Kidney epithelial cell (primary cell): ENCODE measurements at places on chromosomes 4 and X.

DNA sequence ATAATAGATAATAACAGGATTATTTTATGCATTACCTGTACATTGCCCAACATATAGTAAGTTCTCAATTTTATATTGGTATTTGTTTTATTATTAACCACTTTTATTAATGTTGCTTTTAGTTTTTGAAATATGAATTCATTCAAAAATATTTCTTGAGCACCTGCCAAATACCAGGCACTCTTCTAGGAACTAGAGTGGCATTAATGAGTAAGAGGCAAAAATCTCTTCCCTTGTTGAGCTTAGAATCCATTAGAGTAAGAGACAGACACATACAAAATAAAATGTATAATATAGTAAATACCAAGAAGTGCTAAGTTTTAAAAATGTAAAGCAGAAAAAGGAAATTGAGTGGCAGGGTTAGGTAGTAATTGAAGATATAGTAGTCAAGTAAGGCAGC lies 45.8 kb downstream of the TET2 start:
- no peak for DNase-seq

GRCh38 chr4:26574563-26574962 lies 9.3 kb upstream of the TBC1D19 start:
- no peak for DNase-seq

DNA sequence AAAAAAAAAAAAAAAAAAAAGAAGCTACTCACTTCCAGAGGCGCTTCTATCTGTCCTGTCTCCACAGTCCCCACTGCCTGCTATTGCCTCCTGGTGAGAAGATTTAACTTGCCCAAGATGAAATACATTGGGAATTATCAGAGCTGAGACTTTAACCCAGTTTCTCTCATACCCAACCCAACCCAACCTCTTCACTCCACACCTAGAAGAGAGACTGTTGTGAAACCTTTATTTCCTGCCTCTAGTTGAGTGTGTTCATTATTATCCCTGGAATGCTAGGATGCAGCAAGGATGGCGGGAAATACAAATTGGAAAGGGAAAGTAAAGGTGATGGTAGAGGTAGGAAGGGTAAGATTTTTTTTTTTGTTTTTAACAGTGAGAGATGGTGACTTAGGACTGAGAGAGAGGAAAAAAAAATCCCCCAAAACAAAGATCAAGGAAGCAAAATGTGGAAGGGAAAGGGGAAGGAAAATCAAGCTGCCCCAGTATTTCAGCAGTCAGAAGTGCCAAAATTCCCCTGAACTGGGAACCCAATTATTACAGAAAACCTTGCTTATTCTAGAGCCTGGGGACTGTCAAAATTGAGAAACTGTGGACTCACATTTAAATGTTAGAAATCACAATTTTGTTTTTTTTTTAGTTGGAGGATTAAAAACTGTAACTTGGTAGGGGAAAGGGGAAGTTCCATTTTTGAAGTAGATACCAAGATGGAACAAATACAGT lies 253.0 kb downstream of the PTTG2 start:
- DNase-seq, result no peak

DNA sequence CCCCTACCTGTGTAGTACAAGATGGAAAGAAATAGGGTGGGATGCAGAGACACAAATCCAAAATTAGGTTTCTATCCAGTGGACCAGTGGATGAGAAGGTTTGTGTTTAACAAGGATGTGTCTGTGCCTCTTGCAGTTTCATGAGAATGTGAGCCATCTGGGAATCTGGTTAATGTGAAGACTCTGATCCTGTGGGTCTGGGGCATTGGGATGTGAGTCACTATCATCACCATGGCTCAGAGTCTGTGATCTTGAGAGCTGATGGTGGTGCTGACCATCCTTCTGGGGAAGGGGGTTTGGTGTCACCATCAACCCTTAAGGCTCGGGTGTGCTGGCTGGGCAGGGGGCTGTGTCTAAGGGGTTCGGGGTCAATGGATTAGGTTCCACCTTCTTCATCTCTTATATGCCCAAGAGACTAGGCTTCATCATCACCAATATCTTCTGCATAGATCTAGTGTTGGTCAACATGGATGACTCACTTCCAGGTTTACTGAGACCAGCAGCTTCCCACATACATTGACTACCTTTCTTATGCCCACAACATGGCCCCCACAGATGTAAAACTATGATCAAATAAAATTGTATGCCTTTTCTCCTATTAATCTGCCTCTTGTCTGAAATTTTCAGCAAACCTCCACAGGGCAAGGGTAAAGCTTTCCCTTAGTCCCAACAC lies 65.7 kb upstream of the MID1 start:
- DNase-seq, result no peak

GRCh38 chr4:879729-880077 lies 52.4 kb downstream of the GAK start:
- DNase-seq, result no peak

DNA sequence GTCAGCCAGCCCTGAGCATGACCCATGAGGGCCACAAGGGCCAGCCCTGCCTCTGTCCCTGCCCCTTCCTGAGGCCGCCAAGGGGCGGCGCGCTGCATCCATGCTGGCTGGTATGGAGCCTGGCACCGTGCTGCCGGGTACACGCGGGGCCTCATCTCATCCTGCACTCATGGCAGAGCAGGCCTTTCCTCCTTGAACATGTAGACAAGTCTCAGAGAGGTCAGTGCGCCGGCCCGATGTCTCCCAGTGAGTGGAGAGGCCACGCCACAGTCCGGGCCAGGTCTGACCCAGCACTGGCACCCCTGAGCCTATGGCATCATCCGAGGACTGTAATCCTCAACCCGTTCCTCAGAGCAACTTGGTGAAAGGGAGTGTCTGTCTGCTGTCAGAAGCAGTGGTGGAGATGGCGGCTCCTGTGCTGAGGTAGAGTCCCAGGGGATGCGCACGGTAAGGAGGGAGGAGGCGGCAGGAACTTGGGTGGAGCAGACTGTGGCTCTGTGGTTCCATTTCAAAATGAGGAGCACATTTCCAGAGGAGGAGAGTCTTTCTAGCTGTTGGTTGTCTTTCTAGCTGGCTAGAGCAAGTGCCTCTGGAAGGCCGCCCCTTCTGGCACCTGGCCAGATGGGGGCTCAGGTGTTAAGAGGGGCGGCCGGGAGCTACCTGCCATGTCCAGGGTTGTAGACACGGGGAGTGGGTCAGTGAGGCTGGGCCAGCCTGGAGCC lies 32.8 kb downstream of the TRMT44 start:
- no peak for DNase-seq
